ENCODE measurements at places on chromosomes 16 and 17.

DNA sequence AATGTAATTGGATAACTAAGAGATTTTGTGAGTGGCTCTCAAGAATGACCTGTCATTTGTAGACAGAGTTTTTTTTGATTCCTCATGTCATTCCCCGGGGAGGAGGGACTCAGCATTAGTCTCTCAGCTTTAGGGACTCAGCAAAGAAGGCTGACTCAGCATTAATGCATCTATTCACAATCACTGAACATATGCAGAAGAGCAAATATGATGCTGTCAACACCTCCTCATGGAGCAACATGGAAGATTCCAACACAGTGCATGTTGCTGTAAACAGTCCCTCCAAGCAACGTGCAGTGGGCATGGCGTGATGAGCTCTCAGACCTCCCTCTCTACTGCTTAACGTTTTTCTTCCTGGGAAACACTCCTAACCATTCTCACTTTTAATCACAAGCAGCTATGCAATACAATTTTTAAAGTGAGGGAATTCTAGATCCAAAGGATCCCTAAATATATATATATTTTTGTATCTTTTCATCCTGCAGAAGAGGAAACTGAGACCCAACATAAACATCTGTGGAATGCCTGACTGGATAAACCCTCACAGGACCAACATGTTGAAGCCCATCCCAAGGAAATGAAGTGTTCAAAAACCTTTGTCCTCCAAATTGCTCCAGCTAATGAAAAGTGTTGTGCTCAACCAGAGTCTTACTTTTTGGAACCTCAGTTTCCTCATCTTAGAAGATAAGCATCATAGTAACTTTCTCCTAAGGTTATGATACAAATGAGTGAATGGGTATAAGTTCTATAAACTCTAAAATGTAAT is 38.9 kb downstream of the TMEM100 start:
- no peak for DNase-seq

DNA sequence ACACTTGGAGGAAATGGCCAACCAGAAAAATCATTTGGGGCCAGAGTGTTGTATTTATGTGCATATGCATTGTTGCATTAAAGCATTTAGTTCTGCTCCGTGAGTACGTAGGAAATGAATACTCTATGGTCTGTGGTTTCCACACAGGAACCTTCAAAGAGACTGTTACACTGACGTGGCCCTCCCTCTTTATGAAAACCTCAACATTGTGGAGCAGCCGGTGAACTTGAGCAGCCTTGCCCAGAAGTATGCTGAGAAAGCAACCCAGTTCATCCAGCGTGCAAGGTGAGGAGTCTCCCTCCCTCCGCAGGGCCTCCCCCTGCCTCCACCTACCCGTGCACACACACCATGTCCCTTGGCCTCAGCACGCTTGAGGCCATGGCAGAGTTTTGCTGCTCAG is 65.2 kb downstream of the ARSG start:
- DNase-seq = no peak

- no peak for DNase-seq
These were observed 44.3 kb downstream of the ADCY9 start for GRCh38 chr16:4071686-4072561.

DNA sequence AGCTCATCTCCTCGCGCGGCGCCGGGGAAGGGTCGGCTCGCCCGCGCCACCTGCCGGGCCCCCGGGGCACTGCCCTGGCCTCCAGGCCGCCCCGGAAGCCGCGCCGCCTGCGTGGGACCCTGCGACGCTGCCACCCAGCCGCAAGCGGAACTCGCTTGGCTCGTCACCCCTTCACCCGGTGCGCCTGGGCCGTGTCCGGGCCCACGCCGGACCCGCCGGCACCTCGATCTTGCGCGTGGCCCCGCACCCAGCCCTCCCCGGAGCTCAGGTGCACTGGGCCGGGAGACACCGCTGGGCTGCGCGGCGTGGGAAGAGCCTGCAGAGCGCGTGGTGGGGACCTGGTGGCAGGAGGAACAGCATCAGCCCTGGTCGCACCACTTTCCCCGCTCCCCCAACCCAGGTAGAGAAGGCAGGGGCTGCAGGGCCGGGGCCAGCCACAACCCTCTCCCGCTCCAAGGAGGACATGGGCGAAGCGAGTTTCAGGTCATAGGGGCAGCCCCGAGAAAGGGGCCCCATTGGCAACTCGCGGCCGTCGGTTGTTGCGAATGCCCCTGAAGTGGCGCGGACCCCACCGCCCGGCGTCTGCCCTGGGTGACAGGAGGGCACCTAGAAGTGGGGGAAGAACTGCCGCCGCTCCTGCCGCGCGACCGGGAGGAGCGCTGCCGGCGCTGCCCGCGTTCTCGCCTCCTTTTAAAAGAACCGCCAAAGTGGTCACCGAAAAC is 363 bp upstream of the MIF4GD start:
- DNase-seq = no peak

- no peak for DNase-seq
These were observed 81.7 kb downstream of the YPEL2 start for GRCh38 chr17:59413014-59413766.
